T-cell (primary cell): ENCODE measurements at places on chromosomes 4 and X.

DNA sequence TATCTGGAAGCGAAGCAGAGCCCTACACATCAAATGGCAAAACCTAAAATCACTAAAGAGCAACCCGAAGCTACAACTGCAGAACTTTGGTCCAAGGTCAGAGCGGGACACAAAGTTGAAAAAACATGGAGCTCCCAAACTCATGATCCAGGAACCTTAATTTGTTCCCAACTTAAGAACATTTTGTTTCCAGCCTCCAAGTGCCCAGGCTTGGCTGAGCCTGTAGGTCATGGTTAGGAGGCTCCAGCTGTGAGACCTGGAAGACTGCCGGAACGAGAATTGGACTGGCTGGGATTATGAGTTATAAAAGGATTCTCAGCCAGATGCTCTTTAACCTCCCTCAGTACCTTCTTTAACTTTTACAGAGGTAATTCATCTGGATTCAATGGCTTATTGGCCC lies 349.1 kb upstream of the DDX53 start:
- DNase-seq: no peak

DNA sequence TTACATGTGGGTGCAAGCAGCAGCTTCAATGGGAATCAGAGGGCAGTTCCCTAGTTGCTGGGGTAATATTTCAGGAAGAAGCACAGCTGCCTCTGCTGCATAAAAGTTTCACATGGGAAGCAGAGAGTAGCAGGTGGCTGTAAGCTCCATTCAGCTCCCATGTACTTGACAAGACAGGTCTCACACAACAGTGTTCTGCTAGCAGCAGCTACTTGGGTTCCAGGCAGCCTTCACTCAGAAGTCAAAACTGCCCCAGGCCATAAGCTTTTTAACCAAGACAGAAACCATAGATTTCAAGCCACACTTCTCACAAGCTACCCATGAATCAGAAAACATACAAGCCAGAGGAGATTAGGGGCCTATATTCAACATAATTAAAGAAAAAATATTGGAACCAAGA lies 41.4 kb upstream of the SPIN2A start:
- DNase-seq: no peak

- no peak for DNase-seq
These were observed 9.6 kb downstream of the PPP3CA start for GRCh38 chr4:101337688-101338087.

DNA sequence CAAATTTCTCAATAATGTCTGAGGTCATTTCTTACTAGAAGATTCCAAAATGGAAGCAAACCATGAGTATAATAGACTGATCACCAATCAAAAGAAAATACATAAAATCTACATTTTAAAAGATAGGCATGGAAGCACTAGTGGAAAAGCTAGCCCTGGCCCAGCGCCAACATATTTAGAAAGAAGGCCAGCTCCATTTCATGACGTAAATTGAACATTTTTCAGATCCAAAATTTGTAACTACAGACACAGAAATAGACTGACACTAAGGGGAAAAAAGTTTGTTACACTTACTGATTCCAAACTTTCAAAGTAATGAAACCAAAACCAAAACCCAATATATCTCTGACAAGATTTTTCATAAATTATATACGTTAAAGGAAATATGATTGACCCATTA lies 117.7 kb downstream of the ADAMTS3 start:
- DNase-seq: no peak

GRCh38 chr4:104826171-104826570 lies 320.5 kb upstream of the TET2 start:
- no peak for DNase-seq

DNA sequence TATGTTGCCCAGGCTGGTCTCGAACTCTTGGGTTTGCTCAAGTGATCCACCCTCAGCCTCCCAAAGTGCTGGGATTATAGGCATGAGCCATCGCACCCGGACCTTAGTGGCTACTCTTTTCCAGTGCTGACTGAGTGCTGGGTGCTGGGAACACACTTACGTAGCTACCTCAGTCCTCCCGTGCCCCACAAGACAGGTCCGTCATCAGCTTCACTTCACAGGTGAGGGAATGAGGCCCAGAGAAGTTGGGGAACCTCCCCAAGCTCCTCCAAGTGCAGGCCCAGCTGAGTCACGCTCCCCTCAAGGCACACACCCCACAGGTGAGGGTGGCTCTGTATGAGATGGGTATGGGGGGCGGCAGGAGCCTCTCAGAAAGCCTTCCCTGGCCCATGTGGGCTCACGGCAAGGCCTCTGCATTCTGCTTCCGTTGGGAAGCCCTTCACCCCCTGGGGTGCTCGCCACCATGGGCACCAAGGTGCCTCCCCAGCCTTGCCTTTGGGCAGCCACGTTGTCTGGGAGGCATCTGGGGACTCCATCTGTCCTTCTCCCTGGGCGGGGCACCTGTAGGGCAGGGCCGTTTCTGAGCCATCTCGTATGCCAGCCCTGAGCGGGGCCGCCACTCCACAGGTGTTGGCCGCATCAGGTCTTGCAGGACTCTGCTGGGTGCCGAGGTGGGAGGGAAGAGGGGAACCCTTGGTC lies 28.4 kb downstream of the NSG1 start:
- DNase-seq: no peak

DNA sequence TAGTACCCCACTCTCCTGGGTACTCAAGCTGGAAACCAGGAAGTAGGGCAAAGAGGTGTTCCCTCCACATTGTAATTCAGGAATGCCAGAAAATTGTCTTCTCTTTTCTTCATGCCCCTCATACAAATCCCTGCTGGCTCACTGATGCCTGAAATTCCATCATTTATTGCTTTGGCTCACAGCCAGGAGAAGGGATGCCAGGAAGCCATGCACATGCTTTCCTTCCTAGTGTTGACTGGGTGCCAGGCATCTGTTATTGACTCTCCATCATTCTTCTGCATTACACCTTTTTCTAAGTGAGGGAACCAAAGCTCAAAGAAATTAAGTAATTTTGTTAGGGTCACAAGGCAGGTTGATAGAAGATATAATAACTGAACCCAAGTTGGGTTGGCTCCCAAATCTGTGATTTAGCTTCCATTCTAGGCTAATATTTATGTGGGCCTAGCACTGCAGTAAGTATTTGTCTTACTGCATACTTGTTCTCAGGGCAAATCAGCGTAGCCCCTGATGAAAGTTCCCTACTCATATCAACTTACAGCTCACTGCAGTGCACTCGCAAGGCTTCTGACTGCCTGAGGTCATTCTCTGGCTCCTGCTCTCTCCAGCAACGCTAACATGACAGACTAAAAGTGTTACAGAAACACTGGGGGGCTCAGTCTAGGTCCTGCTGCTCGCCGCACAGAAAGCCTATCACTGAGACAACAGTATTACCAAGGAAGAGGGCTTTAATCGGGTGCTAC lies 89.0 kb downstream of the TRAPPC11 start:
- DNase-seq: no peak

- DNase-seq: peak; percentile 54
These were observed 807 bp downstream of the USP9X start for GRCh38 chrX:41085878-41086626.

- no peak for DNase-seq
These were observed 94.5 kb upstream of the STIM2 start for GRCh38 chr4:26766141-26766540.

DNA sequence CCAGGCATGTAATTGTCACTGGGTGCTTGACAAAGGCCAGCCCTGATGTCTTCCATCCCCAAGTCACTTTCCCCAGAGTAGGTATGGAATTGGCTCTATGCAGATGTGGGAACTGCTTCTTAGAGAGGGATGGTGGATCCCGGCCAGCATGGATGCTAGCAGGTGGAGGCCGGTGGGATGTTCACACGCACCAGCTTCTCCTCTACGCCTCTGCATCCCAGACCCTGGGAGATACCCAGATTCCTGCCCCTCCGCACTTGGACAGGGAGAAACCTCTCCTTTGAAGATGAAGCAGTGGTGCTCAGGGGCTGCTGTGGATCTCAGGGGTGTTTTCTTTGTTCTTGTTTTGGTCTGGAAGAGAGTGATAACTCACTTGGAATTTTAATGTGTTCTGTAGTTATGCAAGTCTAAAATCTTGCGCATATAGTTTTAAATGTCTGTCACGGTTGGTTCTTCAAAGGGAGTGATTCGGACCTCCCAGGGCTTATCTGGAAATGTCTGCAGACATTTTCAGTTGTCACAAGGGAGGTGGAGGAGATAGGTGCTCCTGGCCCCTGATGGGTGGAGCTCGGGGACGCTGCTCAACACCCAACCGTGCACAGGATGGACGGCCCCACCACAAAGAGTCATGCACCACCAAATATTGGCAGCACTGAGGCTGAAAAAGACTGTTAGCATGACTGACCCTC lies 308.0 kb downstream of the DHRSX start:
- DNase-seq: no peak

GRCh38 chr4:81418572-81418971 lies 53.1 kb downstream of the RASGEF1B start:
- no peak for DNase-seq

- DNase-seq: no peak
These were observed 31.9 kb downstream of the RHOH start for GRCh38 chr4:40228497-40229365.
